Testis (tissue), 5 donors: ENCODE measurements at places on chromosomes 11 and 22.

DNA sequence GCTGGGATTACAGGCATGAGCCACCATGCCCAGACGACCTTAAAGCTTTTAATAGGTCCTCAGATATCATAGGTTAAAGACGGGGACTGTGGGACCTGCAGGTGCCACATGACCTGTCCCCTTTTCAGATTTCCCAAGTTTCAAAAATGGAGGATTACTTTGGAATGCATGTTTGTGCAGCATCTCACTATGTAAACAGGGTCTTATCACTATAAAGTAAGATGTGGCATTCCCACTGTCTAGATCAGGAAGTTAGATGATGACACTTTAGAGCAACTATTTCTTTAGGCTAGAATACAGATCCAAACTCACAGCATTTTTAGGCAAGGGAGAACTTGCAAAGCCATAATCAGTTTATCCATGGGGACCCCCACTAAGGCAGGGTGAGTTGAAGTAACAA lies 92.8 kb downstream of the USP35 start:
- DNase-seq, result no peak

DNA sequence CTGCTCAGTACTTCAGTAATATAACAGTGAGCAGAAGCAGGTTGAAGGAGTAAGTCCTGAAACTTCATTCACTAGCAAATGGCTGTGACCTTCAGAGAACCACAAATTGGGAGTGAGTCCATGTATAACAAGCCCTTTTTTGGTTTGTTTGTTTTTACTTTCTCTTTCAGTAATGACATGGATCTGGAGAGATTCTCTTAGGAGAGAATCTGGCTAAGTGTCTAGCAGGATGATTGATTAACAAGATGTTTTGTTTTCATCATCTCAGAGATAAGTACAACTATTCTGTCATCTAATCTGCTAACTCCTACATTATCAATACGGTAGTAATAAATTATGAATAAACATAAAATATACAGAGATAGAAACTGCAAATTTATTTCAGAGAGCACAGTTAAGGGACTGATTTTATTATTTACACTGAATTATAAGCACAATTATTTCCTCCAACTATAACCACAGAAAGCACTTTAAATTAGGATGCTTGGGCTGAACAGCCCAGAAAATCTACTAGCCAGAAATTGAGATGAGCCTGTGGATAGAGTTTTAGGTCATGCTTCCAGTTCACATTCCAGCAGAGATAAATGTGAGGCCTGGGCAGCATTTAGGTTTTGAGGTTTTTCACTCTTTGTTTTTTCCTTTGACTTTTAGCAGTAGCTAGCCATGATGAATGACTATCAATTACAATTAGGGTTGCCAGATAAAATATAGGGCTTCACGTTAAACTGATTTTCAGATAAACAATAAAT lies 429.3 kb upstream of the FAT3 start:
- DNase-seq, result no peak

DNA sequence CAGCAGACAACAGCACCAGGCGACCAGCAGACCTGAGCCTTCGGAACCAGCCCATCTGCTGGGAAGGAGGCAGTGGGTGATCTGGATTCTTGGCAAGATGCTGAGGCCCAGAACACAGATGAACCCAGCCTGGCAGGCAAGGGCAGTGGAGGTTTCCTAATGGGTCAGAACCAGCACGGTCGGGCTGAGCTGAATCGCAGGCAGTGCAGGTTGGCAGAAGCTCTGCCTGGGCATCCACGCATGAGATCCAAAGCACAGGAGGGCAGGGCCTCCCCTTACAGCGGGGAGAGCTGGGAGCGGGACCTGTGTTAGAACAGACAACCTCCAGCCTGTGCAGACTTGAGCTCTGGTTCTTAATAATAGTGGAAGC lies 47.5 kb downstream of the DSCAML1 start:
- DNase-seq, result no peak

DNA sequence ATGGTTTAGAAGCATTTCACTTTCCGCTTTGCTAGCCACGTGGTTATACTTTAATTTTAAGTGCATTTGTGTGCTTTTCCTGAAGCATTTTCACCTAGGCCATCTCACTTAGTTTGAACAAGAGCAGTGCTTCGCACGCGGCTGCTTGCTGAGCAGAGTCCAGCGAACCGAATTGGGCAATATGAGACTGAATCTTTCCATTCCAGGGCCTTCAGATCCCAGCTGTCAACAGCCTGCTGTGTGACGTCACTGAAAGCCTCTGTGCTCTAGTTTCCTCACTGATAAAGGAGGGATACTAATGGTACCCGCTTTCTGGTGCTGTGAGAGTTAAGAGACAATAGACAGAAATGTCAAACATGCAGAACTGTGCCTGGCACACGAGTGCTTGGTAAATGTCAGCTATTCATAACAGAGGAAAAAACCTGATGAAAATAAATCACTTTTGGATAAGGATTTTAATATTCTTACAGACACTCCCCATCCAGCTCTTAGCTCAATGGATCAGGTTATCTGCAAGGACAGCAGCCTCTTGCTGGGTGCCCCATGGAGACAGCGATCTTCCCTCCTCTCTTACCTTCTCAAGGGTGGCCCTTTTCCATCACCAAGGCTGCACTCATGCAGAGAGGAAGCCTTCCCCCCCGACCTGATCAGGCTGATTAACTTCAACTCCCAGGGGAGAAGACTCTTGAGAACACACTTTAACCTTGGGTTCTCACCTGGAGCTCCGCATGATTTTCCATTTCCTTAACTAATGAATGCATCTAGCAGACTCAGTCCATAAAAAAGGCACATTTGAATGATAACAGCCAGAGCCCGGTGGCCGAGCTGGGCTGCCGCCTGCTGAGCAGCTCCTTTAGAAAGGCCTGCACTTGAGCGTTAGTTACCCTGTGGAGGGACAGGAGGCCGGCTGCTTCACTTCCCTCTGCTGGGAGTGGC lies 3.5 kb upstream of the GLB1L3 start:
- no peak for DNase-seq

DNA sequence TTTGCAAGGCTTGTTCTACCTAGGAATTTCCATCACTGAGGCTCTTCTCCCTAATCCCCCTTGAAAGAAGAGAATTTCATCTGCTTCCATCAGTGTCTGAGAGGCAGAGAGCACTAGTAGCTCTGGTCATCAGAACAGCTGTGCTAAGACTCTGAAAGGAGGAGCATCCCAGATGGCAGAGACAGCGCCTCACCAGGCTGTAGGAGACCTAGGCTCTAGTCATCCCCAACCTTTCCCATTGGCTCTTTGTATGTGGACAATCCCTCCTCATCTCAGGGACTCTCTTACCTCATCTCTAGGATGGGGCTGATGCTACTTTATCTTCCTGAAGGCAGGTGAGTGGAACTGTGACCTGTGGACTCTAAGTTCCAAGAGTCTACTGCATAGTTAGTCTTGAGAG lies 8.8 kb upstream of the OR9I1 start:
- no peak for DNase-seq

DNA sequence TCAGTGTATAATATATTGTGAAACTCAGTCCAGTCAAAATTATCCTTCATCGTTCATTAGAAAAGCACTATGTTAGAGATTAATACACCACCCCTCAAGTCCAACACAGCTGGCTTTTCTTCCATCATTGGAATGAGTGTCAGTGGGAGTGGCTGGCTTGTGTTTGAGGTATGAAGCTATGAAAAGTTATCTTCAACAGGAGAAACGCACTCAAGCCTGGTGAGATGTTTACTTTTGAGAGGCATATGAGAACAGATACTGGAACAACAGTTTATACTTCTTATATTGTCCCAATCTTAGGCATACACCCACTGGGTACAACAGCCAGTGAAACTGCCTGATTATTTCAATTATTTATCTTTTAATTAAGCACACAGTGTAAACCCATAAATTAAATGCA lies 34.3 kb downstream of the PLEKHB1 start:
- no peak for DNase-seq

DNA sequence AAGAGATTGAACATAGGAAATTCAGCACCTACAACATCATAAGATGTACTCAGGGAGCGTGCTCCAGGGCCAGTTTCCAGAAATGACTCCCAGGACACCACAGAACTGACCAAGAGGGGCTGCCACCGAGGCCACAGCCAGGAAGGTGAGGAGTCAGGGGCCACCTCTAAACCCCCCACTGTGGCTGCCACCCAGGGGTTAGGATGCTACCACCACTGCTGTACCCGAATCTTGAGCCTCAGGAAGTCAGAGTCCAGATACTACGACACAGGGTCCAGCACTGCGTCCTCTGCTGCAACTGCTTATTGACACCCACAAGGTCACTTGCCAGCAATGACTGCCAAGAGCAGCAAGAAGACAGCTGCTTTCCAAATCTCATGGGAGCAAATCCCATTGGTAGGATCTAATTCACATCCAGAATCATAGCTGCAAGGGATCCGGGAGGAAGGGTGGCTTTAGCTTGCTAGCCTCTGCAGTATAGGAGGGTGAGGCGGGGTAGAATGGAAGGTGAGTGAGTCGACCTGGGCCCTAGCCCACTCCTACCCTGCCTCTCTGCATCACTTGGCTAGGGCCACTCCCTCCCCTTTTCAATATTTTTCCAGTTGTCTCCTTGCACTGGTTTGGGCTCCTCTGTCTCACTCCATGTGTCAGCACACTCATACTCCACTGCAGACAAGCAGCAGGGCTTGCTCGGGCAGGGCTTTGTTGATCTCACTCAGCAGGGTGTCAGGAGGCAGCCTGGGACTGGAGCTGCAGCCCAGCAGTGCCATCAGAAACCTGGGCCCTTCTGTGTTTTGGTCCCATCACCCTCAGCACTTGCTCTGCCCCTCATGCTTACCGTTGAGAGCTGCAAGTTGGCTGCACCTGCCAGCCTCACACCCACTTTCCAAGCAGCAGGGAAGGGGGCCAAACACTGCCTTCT lies 18.1 kb upstream of the CYTH4 start:
- DNase-seq, result no peak

- DNase-seq, result peak; percentile 95
These were observed 10.1 kb downstream of the PIM3 start for GRCh38 chr22:49970528-49971231.

- no peak for DNase-seq
These were observed 41.3 kb downstream of the POU2F3 start for GRCh38 chr11:120281143-120281795.

DNA sequence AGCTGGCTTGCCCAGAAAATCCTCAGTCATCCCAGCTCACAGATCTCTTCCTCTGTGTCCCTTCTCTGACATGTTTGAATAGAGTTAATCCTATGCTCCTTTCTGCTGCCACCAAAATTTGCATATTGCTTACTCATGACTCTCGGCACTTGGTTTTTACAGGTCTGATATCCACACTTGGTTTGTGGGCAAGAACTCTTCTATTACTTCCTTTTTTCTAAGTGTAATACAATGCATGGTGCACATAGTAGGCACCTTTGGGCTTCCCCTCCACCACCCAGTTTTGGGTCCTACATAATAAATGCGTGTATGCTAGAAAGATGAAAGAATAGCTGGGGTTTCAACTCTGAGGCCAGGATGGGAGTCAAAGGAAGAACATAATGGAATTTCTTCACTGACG lies 69.7 kb upstream of the GRK3 start:
- no peak for DNase-seq

DNA sequence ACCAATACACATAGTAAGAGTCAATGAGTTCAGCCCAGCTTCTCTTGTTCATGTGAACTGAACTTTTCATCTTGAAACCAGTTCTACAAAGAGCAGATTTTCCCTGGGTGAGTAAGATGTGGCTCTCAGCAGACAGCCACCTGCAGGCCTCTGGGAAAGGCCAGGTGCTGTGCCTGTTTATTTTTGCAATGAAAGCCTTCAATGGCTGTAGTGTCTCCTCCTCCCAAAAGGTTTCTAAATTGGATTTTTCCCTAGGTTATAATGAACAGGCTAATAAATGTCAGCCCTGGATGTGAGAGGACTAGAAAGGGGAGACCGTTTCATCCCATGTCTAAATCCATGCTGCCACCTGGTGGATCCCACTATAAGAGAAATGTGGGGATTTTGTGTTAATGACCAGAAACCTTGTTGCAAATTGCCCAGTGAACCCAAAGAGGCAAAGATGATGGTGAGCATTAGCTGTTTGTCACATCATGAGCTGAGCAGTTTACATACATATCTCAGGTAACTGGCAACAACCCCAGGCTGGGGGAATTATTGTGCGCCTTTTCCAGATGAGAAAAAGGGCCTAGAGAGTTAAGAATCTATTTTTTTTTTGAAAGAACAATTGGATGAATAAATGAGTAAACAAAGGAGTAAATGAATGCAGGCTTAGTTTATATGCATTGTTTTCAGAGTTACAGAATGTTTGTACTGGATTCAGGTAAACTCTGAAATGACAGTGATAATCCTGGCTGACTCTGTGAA lies 12.7 kb downstream of the C11orf91 start:
- DNase-seq, result peak; percentile 80

DNA sequence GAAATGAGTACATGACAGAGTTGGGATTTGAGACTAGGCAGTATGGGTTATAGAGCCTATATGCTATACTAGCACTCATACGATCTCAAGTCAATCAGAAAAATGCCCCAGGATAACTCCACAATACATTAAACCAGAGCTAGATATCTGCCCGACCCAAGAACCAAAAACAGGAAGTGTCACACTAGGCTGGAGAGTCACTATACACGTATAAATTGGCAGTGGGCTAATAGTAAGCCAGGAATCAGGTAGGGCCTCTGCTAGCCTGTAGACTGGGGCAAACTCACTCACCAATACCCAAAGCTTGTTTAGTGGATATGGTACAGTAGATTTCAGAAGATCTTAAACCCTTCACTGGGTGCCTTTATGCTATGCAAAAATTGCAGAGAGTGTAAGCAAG lies 16.2 kb upstream of the EIF4G2 start:
- DNase-seq, result no peak

DNA sequence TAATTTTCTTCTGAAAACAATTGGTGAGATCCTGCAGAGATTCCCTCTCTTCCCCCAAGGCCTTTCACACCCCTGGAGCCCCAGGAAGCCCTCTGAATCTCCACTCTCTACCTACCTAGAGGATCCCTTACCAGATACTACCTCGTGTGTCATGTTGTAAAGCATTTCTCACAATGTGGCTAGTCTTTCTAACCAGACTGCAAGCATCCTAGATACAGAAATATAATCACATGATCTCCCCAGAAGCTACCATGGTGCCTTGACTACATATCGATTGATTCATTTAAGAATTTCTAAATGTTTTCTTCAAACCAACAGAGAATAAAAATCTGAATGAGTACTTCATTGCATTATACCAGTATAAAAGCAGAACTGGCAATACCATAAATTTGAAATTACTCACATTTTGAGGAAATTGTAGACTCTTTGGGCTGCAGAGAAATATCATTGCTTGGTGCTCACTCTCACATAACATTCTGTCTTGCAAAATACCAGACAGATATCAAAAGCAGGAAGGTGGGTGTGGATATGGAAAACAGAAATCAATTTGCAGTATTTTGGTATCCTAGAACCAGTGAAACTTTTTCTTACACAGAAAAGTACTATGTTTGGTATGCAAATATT lies 113.5 kb downstream of the MAML2 start:
- DNase-seq, result no peak

- DNase-seq, result no peak
These were observed 307.2 kb upstream of the MPPED2 start for GRCh38 chr11:30893318-30893717.

DNA sequence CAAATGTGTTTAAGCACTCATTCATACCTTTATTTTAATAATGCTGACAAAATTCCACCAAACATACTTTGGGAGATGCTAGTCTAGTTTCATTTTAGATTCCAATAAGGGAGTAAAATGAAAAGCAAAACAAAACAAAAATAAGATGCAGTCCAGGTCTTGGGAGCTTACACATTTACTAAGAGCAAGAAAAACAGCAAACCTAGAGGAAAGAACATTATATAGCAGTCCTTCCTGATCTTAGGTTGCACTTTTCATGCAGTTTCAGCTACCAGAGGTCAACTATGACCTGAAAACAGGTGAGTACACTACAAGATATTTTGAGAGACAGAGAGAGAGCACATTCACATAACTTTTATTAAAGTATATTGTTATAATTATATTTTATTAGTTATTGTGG lies 1100.9 kb downstream of the DLG2 start:
- DNase-seq, result no peak
